ENCODE measurements at places on chromosomes 2 and 18.

DNA sequence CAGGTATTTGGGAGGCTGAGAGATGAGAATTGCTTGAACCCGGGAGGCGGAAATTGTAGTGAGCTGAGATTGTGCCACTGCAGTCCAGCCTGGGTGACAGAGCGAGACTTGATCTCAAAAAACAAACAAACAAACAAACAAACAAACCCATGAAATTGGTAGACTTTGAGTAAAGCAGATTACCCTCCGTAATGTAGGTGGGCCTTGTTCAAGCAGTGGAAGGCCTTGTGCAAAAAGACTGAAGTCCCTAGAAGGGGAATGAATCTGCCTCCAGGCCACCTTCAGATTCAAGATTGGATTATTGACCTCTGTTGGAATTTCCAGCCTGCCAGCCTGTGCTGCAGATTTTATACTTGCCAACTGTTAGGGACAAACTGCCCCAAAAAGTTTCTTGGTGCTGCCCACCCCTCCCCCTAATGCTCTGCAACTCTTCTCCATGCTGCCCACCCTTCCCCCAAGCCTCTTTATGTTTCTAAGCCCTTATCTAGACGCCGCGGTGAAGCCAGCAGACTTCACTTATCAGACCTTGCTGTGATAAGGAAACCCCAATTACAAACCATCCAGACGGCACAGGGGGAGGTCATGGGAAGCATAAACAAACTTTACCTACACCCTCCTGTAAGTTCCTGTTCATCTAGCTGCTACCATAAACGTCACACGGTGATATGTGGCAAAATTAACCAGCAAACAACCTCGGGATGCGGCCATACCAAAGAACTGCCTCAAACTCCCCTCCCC is 17.0 kb downstream of the CYP27A1 start:
- no peak for DNase-seq

GRCh38 chr2:16682431-16683118 is 16.9 kb upstream of the CYRIA start:
- DNase-seq = no peak

GRCh38 chr18:25349926-25350487 is 2.0 kb downstream of the ZNF521 start:
- DNase-seq = no peak

GRCh38 chr18:44054514-44054913 is 626.2 kb upstream of the SETBP1 start:
- DNase-seq = no peak

DNA sequence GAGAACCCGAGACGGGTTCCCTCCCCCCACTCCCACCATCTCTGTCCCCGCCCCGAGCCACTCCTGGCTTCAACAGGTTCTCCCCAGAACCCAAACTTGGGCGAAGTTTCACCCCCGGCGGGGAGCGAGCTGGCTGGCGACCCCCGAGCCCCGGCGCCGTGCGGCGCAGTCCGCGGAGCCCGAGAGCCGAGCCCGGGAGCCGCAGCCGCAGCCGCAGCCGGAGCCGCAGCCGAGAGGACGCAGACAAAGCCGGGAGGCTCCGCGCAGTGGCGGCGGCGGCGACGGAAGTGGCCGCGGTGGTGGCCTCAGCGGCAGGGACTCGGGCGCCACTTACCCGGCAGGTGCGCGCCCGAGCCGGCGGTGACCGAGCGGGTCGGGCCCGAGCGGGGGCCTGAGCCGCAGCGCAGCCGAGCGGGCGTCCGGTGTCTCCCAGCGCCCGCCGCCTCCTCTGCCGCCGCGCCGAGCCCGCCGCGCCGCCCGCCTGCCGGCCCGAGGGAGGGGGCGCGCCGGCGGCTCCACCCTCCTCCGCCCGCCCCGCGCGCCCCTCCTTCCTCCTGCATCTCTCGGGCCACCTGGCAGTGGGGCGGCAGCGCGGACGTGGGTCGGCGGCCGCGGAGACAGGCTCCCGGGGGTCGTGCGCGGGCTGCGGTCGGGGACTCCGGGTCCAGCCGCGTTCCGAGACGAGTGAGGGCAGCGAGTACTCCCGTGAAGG is at the start of gene ECEL1:
ECEL1 (minus strand) TSS at position 450 of the 712 bp plus-strand sequence. CDS start 1,181 bp downstream, outside the sequence.
- DNase-seq = no peak

- DNase-seq = no peak
Measured at GRCh38 chr2:52919673-52920072, 847.9 kb upstream of the CHAC2 start.

GRCh38 chr2:218319813-218320365 is 27.6 kb upstream of the TMBIM1 start:
- no peak for DNase-seq

- DNase-seq = no peak
Measured at GRCh38 chr2:144242311-144242710, 277.6 kb downstream of the ZEB2 start.

DNA sequence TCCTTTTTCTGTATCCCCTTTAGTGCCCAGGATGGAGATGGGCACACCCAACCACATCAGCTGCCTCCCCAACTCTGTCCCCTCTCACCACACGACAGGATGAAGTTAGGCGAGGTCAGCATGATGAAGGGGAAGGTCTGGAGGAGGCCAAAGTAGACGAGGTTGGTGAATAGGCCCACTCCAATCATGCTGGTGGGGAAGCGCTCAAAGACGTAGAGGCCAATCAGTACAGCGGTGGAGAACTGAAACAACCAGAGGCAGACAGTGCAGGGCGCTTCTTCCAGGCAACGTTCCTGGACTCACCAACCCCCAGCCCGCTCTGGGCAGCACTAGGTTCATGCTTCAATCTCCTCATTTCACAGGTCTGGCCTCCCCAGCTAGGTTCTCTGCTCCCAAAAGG is 2.9 kb downstream of the TEX261 start:
- DNase-seq = no peak

DNA sequence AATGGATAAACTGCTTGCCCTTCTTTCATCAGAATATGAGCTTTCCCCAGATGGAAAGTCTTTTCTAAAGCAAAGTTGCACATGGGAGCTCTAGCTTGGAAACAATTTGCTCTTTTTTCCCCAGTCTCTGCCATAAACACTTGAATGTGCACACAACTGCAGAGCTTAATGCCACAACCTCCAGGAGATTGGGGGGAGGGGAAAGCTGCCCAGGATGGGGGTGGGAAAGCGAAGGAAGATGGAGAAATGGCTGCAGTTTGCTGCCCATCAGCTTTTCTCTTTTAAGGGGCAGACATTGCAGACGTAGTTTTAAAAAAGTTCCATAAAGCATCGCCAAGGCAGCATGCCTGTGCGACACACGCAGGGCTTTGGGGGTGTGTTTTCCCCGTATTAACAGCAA is 1.5 kb downstream of the ACKR3 start:
- no peak for DNase-seq

- DNase-seq = no peak
Measured at GRCh38 chr18:49177071-49177470, 226.3 kb upstream of the SMAD7 start.

GRCh38 chr2:67879586-67880290 is 183.1 kb downstream of the C1D start:
- no peak for DNase-seq

DNA sequence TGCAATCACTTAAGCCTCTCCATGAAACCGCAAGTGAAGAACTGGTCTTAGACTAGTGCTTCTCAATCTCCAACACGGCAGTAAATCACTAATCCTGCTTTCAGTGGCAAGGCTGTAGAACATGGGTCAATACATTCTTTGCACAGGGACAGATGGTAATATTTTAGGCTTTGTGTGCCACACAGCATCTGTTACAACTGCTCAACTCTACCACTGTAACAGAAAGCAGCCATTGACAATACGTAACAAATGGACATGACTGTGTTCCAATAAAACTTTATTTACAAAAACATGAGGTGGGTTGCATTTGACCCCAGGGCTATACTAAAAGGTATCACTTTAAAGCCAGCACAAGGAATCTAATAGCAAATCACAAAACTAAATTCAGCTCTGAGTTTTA is 51.1 kb downstream of the RNF152 start:
- DNase-seq = no peak

DNA sequence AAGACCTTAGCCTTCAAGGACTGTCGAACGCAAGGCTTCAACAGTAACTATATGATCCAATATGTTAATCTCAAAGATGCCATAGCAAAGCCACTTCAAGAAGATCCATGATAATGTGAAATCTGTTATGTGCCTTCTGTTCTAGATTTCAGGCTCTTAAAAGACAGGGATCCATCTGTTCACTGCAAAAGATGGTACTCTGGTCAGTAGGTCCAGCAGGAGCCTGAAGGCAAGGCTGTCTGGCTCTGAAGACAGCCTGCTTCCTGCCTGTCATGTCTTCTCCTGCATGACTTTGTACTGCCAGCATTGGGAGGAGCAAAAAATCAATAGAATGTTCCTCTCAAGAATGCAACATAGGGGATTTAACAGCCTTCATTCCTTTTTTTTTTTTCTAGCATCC is 270.8 kb upstream of the PARD3B start:
- no peak for DNase-seq

GRCh38 chr18:79664525-79665125 is 15.0 kb upstream of the CTDP1 start:
- no peak for DNase-seq
